ENCODE measurements at places on chromosomes 2 and 18.

DNA sequence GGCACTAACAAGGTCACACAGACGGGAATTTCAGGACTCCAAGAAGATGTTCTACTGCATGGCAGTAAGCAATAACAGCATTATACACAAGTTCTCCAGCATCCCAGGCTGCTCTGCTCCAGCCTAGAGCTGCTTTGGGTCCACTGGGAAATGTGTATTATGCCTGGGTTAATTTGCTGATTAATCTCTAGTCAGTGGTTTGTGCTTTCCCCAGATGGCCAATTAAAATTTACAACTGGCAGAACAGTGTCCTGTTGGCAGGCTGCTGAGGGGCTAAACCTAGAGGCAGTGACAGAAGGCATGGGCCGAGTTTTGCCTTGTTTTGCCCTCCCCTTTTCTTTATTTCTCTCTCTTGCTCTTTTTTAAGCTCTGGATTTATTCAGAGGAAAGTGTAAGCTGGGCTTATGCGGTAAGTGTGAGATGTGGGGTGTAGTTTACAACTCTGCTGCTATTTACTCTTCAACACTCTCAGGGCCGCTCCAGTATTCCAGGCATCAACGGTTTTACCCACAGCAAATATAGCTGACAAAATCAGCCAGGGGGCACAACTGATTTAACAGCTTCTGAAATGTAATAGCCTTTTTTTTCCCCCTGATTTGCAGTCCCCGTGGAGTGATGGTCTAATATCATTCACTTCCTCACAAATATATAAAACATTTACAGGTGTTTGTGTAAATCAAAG is 348.0 kb downstream of the GPD2 start:
- DNase-seq: no peak

DNA sequence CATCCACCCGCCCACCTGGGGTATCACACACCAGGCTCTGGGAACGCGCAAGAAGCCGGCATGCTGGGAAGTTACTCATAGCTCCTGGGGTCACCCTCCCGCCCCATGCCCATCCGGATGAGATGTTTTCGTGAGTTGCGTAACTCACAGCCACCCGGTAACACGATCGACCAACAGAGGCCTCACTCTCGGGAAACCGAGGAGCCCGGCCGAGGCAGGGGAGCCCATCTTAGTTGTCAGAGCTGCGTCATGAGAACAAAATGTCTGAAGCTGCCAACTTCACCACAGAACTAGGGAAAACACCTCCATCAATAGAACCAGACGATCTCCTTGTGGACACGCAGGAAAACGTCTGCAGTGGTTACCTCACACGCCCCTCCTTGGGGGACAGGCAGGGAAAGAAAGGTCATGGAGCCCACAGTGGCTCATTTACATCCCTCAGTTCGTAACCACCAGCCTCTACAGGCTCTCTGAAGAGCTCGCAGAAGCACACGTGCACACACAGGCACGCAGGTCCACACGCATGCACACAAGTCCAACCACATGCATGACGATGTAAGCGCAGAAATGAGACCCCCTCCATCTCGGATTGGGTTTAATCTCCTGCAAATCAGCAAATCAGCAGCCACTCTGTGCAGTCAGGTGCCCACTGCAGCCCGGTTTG is 26.2 kb downstream of the ADI1 start:
- no peak for DNase-seq

DNA sequence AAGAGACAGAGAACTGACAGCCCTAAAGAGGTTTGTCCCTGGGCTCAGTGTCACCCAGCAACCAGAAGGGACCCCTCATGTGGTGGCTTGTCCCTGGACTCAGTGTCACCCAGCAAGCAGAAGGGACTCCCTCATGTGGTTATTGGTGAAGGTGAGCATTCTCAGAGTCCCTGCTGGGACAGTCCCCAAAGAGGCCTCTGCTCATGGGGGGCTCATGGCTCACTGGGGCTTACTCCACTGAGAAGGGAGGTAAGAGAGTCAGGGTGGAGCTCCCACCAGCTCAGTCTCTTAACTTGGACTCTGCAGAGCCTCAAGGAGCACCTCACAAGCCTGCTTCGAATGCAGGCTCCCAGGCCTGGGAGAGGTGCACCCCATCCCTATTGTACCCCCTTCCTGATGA is 145.2 kb upstream of the COPS8 start:
- DNase-seq: no peak

- no peak for DNase-seq
Measured at GRCh38 chr2:196086517-196087368, 18.1 kb upstream of the DNAH7 start.

DNA sequence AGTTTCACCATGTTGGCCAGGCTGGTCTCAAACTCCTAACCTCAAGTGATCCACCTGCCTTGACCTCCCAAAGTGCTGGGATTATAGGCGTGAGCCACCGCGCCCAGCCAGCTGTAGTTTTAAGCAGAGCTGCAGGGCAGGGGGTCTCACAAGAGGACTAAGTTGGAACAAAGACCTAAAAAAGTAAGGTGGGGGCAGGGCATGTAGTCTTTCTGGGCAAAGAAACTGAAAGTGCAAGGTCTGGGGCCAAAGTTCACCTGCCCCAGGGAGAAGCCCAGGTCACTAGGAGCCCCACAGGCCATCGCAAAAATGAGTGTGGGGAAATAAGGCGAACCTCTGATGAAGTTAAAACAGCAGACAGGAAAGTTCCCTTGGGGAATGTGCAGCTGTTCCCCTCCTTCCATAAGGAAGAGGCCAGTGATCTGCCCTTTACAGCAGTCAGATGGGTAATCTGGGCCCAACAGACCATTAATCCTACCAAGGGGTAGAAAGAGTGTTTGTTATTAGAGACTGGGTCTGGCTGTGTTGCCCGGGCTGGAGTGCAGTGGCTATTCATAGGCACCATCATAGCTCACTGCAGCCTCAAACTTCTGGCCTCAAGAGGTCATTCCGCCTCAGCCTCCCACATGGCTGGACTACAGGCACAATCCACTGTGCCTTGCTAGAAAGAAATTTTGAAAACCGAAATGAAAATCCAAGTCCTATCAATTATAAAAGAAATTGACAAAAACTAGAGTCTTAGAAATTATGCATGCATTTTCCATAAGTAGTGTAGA is 2.8 kb downstream of the SCLY start:
- DNase-seq: no peak

DNA sequence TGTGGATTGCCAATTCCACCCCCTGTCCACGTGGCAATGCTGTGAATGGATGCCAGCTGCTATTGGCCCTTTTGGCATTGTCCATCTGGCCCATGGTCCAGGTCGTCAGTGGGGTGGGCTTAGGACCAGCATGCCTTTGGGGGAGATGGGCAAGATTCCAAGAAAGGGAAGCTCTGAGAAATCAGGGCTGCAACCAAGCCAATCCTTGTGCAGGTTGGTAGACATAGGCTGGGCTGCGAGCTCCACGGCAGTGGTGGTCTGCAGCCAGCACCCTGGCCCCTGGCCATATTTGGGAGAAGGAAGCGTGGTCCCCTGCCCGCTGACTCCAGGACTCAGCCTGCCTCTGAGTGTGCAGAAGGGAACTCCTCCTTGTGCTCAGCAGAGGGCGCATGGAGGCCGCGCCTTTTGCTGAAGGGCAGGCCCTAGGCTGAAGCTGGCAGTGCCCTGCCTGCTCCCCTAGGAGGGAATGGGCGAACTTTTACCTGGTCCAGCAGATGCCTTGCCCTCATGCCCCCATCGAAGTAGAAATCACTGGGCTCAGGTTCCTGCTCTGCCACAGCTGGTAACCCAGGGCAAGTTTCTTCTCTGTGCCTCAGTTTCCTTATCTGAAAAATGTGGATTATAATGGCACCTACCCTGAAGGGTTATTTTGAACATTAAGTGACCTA is 5.4 kb downstream of the SPR start:
- DNase-seq: peak; percentile 3

DNA sequence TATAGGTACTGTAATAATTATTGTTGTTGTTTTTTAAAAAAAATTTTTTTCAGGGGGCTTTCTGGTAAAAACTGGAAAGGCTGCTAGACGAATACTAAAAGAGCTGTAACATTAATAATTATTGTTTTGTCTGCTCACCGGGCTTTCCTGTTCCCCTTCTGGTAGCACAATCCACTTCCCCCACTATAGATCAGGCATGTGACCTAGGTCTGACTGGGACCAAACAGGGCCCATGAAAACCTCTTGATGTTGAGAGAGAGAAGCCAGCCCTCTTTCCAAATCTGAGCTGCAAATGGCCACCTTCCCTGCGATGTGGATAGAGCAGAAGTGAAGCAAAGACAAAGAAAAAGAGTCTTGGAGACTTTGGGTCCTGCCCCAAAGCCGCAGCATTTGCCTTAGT is 23.4 kb downstream of the SH2D6 start:
- DNase-seq: no peak
